ENCODE measurements at places on chromosomes 3 and 15. TPM values are rescaled to one million over a fixed set of nuclear protein-coding genes. Genes with fewer than 3 reads are reported as not detected.

DNA sequence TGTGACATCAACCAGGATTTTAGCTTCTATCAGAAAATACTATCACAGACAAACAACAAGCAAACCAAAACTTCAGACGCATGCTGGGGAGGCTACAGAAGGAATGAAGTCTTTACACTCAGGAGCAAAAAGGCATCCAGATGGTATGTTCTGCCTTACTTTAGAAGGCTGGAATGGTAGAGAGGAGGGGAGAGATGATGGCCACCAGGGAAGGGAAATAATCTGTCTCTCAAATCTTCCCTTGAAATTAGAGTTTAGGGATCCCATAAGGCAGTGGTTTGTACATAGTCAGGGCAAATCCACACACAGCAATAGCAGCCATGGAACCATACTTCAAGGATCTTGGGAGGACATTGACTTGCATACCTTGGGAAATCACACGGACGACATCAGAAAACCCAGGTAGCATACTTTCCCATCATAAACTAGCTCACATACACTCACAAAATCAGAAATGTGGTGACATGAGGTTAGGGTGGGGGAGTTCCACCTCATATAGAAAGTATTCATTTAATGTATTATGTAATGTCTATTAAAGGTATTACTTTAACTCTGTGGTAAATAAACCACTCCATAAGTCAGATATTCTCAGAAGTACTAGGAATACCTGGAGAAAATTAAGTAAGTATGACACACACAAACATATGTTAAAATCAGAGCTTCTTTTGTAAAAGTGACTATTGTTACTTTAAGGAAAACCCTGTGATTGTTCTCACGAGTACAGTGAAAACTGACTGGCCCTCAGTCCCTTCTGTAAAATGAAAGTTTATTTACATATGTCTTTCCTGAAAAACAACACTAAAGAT lies 9.4 kb downstream of the BTLA start:
- H3K27ac ChIP-seq = no peak overlapping the region
- H3K4me1 ChIP-seq = no peaks in the 10 kb centered on the region
- DNase-seq = no peak
- no peak overlapping the region for H3K4me3 ChIP-seq
- no peaks in the 10 kb centered on the region for H3K36me3 ChIP-seq
- H3K27me3 ChIP-seq = peaks cover 1% of the 10 kb centered on the region

The ADCY5 gene
- 2.1 TPM for total RNA-seq

DNA sequence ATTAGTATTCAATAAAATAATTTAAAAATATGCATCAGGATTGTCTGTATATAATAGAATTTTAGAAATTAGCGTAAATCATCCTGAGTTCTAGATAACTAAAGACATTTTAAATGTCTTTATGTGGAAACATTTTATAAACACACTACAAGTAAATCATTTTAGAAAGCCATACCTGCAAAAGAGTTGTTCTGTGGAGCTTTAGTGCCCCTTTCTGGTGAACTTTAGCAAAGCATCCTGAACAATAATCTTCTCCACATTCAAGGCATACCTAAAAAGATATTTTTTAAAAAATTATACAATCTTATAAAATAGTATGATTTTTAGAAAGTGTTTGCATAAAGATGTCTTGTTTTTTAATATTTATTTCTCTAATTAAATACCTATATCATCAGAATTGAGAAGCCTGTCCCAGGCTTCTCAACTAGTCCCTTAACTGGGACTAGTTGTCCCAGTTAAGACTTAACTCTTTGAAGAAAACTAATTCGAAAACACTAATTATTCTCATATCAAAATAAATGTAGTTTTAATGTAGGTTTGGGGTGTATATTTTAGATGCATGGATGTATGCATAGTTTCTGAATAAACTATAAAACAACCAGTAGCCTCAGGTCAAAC lies 29.7 kb downstream of the ZBBX start:
- no peaks in the 10 kb centered on the region for H3K4me1 ChIP-seq
- H3K27ac ChIP-seq = no peak overlapping the region

DNA sequence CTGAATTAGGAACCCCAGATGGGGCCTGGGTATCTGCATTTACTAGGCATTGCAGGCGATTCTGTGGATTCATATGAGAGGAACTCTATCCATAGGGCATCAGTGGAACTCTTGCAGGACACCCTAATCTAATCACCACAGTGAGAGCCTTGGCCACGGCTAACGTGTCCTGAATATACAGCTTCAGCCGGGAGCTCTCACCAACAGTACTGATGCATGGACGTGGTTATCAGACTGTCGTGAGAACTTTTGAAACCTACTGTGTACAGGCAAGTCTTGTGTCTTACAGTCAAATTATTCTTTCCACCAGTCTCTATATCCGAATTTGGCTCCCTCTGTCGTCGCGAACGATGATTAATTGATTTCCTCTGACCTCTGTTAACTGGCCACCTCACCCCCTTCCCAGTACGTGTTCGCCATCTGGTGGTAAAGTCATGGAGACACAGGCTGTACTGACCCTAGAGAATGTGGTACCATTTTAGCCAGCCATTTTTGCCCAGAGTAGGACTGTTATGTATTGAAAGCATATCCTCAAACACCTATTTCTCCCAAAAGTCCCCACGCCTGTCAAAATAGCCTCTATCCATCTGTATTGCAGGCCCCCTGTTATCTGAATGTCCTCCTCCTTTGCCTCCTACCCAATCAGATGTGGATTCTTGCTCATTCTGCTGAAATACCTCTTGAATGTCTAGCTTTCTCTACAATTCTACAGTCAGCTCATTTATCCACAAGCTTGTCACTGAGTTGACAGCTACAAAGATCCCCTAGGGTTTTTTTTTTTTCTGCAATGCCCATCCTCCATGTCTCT lies 39.7 kb downstream of the GLDN start:
- H3K4me1 ChIP-seq = peaks cover 21% of the 10 kb centered on the region
- no peak overlapping the region for H3K27ac ChIP-seq
- no peak overlapping the region for H3K4me3 ChIP-seq
- peaks cover 5% of the 10 kb centered on the region for H3K27me3 ChIP-seq
- H3K36me3 ChIP-seq = no peaks in the 10 kb centered on the region

- no peak for DNase-seq
- no peaks in the 10 kb centered on the region for H3K27me3 ChIP-seq
- H3K36me3 ChIP-seq = peaks cover 4% of the 10 kb centered on the region
These were observed 130.6 kb upstream of the FHIT start for GRCh38 chr3:61381745-61382392.

DNA sequence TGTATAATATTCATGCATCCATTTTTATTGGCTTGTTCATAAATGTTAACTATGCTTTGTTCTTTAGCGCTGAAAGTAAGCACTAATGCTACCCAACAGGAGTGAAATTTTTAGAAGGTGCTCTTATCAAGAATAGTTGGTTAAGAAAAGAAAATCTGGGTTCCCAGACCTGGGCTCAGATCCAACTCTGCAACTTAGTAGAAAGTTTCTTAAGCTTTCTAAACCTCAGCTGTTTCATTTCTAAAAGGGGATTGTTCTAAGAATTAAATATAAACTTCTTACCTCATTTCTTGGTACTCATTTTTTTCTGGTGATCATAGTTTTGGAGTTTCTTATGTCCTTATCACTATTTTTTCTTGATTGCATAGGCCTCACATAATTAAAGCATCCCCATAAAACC lies 12.1 kb downstream of the ARPP21 start:
- no peaks in the 10 kb centered on the region for H3K27me3 ChIP-seq
- peaks cover 18% of the 10 kb centered on the region for H3K4me1 ChIP-seq
- DNase-seq = no peak
- H3K4me3 ChIP-seq = no peak overlapping the region
- H3K36me3 ChIP-seq = no peaks in the 10 kb centered on the region

The LRRC31 gene
- not detected for total RNA-seq

The CHP1 gene
- total RNA-seq = 65.6 TPM

DNA sequence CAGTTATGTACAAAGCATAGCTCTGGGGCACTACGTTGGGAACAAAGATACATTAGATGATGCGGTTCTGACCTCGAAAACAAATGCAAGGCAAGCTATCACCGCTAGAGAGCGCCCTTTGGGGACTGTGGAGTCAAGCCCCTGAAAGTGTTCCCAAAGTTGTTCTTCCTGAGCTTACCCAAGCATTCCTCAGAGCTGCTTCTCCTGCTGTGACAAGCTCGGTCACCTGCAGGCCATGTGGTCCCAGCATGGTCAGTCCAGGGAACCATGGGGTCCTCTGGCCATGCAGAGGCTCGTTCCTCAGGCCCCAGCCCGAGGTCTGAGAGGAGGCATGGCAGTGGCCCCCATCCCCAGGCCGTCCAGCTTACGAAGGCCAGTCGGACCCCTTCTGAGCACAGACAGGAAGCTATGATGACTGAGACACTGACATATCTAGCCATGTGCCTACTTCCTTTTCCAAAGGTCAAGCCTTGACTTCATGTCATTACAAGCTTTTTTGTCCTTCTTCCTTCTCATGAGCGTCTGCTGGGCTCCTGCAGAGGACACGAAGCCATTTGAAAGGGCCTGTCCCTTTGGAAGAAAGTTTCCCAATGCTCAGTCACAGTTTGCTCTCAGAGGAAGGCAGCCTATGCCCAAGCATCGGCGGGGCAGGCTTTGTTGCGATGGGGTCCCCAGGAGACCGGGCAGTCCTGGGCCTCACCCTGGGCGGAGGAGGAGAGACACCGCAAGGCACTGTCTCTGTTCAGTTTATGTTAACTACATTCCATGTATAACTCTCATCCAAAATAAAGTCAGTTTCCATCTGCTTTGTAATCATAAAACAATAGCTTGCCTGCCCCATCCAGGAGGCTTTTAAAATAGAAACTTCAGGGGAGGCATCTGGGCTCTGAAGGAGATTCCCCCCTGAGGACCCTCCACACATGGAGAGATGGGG lies 79.3 kb downstream of the ATP10A start:
- H3K36me3 ChIP-seq = peaks cover 4% of the 10 kb centered on the region
- DNase-seq = peak; percentile 55
- H3K27ac ChIP-seq = no peak overlapping the region
- peaks cover 3% of the 10 kb centered on the region for H3K27me3 ChIP-seq
- H3K4me1 ChIP-seq = peaks cover 11% of the 10 kb centered on the region

GRCh38 chr15:35064576-35065190 lies 20.4 kb downstream of the NANOGP8 start:
- H3K27ac ChIP-seq = no peak overlapping the region
- DNase-seq = no peak
- no peaks in the 10 kb centered on the region for H3K36me3 ChIP-seq
- H3K4me3 ChIP-seq = no peak overlapping the region
- no peaks in the 10 kb centered on the region for H3K27me3 ChIP-seq

DNA sequence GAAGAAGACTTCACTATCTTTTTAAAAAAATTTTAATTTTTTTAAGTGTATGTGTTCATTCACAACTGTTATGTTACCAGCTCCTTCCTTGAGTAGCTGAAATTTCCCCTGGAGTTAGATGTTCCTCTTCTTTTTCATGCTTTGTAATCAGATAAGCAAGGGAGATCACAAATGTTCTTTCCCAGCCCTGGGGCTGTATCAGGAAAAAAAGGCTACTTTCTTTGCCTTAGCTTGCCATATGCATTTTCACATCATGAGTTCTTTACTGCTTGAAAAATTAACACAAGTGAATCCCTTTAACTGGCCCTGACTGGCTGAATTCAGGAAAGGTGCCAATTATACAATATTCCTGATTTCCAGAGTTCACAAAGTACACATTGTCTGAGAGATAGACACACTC lies 353.2 kb upstream of the ATP11B start:
- no peak for DNase-seq
- no peak overlapping the region for H3K27ac ChIP-seq
- no peaks in the 10 kb centered on the region for H3K27me3 ChIP-seq
- no peaks in the 10 kb centered on the region for H3K36me3 ChIP-seq

GRCh38 chr3:142915636-142916035 lies 26.8 kb upstream of the PCOLCE2 start:
- no peak overlapping the region for H3K4me3 ChIP-seq
- no peak overlapping the region for H3K27ac ChIP-seq
- DNase-seq = no peak
- peaks cover 2% of the 10 kb centered on the region for H3K27me3 ChIP-seq
- no peaks in the 10 kb centered on the region for H3K4me1 ChIP-seq

DNA sequence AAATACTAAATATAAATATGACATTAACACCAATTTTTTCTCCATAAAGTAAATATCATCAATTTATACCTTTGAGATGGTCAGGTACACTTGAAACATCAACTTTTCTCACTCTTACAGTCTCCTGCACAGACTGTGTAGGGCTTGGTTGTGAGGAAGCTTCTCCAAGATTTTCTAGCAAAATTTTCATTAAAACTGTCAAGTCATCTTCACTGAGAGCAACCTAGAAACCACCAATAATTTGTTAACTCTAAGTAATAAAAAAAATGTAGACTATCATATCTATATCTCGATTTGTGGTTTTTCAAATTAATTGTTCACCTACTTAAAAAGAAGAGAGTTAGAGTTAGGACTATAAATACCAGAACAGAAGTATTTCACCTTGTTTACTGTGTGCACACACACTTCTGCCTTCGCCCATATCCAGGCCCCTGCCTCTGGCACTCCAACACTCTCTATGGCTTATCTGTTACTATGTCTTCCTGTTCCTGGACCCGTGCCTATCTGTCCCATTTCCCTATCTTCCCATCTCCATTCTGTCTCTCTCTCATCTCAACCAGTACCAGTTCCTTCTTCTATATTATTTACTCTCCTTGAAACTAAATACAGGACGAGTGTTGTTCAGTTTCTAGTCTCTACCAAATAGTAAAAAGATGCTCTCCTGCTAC lies 123.6 kb downstream of the VPS13C start:
- H3K27ac ChIP-seq = no peak overlapping the region
- no peak overlapping the region for H3K4me3 ChIP-seq
- no peaks in the 10 kb centered on the region for H3K27me3 ChIP-seq
- no peaks in the 10 kb centered on the region for H3K36me3 ChIP-seq

GRCh38 chr3:17023006-17023664 lies 138.4 kb downstream of the PLCL2 start:
- peaks cover 4% of the 10 kb centered on the region for H3K4me1 ChIP-seq
- peaks cover 10% of the 10 kb centered on the region for H3K36me3 ChIP-seq
- H3K27ac ChIP-seq = no peak overlapping the region
- no peak for DNase-seq
- H3K4me3 ChIP-seq = no peak overlapping the region

DNA sequence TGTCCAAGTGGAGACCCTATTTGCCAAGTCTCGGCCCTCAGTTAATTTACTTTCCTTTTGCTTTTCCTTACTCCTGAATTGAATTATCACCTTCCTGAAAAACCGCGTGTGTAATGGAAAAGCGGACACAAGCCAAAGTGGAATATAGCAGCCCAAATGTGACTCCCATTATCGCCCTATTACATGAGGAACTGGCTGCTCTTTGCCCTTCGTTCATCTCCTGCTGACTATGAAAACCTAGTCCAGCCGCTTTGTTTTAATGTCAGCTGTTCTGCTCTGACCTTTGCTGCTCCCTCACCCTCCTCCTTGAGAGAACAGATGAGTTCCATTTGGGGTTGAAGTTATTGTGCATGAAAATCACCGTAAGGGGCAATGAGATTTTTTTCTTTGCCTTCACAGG lies 632.7 kb upstream of the SUCLG2 start:
- peaks cover 7% of the 10 kb centered on the region for H3K4me1 ChIP-seq
- H3K36me3 ChIP-seq = no peaks in the 10 kb centered on the region
- H3K27me3 ChIP-seq = no peaks in the 10 kb centered on the region
- H3K4me3 ChIP-seq = no peak overlapping the region

DNA sequence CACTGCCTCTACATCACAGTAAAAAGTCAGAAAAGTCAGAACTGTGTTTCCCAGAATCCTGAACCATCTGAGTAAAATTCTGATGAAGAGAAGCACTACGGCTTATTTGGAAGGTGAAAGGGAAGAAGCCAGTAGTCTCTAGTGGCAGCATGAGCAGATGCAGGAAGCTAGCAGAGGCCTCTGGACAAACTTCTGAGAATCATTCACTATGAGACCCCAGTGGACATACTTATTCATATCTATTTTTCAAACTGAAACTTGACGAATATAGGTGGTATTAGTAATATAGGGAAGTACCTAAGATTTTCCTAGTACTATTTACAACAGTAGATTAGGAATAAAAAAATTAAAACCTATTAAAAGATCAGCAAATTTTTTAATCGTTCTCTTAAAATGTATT lies 272.8 kb upstream of the TTC14 start:
- DNase-seq = no peak
- no peak overlapping the region for H3K4me3 ChIP-seq
- no peaks in the 10 kb centered on the region for H3K4me1 ChIP-seq
- H3K27me3 ChIP-seq = peaks cover 4% of the 10 kb centered on the region

The GPR62 gene
- 0.44 TPM for total RNA-seq
